ENCODE measurements at places on chromosomes 4 and X.
A peak's percentile ranks its signal among the peaks of the same experiment; 100 is the strongest.

- no peak for DNase-seq
Measured at GRCh38 chr4:186688150-186688943, 35.3 kb downstream of the FAT1 start.

- no peak for DNase-seq
Measured at GRCh38 chrX:119871245-119871598, 311 bp downstream of the RNF113A start.

DNA sequence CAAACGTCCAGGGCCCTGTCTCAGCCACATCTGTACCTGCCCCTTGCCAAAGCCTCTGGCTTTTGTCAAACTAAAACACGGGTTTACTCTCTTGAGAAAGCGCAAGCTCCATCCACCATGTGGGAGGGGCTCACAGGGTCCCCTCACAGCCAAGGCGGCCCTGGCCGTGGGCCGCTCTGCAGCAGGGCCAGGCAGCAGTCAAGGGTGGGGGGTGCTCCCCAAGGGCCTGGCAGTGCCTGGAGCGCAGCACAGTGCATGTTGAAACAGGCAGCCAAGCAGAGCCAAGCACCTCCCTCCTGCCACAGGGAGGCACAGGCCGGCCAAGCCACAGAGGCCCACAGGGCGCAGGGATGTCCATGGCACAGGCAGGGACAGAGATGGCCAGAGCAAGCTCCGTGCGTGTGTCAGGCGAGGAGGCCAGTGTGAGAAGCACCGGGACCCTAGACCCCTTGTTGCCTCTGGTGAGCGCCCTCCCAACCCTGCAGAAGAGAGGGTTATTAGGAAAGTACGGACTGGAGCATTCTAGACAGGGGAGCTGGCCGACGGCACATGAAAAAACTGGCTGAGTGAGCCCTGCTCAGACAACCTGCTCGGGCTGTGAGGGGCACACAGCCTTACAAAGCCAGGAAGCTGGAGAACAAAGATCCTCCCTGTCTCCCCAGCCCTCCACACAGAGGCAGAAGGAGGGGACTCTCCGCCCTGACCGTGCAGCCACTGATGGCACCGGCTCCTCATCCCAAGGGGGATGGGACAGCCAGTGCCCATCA lies 39.0 kb downstream of the FAM53A start:
- no peak for DNase-seq

- DNase-seq, result peak; percentile 87
Measured at GRCh38 chr4:73725985-73726384, 14.4 kb upstream of the CXCL8 start.

- no peak for DNase-seq
Measured at GRCh38 chrX:18929775-18930174, 54.1 kb downstream of the PHKA2 start.

GRCh38 chrX:20300822-20301221 lies 34.1 kb upstream of the RPS6KA3 start:
- DNase-seq, result no peak

GRCh38 chr4:176794651-176795050 lies 1.9 kb upstream of the VEGFC start:
- no peak for DNase-seq

GRCh38 chr4:24655971-24656370 lies 71.6 kb upstream of the DHX15 start:
- DNase-seq, result no peak

DNA sequence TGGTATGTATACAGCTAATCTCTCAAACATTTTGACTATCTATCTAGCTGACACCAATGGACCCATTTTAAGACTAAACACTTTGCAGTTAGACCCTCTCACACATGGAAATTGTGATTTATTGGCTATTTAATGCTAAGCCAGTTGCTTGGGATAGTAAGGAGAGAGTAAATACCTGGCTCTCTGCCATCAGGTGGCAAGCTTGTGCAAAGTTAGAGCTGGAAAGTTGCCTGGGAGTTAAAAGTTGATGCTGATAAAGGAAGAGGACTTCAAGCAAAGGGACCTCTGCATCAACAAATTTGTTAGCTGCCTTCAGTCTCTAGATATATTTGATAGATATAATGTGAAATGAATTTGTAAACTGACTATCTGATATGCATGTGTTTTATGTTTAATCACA lies 61.1 kb downstream of the PACRGL start:
- DNase-seq, result no peak

DNA sequence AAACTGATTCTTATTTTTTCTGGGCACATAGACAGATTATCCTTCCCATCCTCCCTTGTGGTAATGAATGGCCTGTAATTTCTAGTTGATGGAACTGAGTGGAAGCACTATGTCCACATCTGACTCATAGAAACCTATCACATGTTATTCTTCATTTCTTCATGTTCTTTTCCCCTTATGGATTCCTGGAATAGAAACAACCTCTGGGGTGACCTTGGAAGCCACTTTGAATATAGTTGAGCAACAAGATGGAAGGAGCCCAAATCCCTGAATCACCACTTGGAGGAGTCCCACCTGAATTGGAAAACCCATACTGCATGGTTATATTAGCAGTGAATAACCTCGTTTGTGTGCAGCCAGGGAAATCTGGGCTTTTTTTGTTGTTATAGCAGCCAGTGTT lies 137.8 kb downstream of the MID1IP1 start:
- no peak for DNase-seq

- DNase-seq, result no peak
Measured at GRCh38 chr4:8414377-8414776, 26.1 kb downstream of the ACOX3 start.

- DNase-seq, result peak; percentile 64
Measured at GRCh38 chr4:144174401-144175067, 34.0 kb upstream of the GYPA start.

- DNase-seq, result no peak
Measured at GRCh38 chr4:38464328-38464727, 199.7 kb upstream of the KLF3 start.

DNA sequence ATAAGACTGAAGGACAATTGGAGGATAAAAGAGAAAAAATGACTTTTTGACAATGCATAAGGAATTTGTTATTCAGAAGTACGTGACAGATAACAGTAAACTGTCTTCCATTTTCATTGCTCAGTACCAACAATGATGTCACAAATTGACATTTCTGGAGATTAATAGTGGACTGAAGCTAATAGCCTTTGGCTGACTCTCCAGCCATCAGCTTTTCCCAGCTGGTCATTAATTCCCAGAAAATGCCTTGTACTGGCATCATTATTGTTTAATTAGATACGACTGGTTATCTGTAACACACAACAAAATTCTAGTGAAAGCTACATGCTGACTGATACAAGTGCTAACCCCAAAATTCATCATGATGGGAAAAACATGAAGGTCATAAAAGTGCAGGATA lies 147.9 kb upstream of the FGF13 start:
- DNase-seq, result no peak

GRCh38 chr4:42819863-42820514 lies 72.5 kb upstream of the GRXCR1 start:
- no peak for DNase-seq

GRCh38 chr4:76301068-76301774 lies 5.3 kb upstream of the STBD1 start:
- DNase-seq, result peak; percentile 40

- no peak for DNase-seq
Measured at GRCh38 chr4:178275671-178276360, 833.6 kb upstream of the AGA start.

DNA sequence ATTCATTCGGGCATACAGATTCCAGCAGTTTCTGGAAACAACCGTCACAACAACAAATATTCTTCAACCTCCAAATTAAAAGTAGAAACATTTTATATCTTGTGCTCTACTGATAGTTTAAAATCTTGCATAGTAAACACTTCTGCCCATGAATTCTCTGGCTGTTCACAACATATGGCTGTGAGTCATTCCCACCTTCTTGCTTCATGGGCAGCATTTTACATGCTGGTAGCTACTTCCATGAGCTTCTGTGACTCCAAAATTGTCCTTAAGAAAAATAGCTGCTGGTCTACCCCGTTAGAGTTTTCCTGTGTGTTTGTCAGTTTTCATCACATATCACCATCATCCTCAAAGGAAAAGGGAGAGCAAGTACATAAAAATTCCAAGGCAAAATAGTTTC lies 22.7 kb downstream of the PNPLA4 start:
- no peak for DNase-seq

GRCh38 chrX:34903316-34903715 lies 39.3 kb upstream of the FAM47B start:
- no peak for DNase-seq

- DNase-seq, result no peak
Measured at GRCh38 chr4:153001626-153002025, 65.5 kb downstream of the FHDC1 start.

Data from HS-27A (cell line).